NCI-H1092 (cell line): ENCODE measurements at places on chromosomes 12 and 14.
A peak's percentile ranks its signal among the peaks of the same experiment; 100 is the strongest.

GRCh38 chr14:50828721-50829488 is 2.1 kb downstream of the NIN start:
- DNase-seq: no peak

- no peak for DNase-seq
These were observed 18.5 kb upstream of the ALDH2 start for GRCh38 chr12:111748151-111748672.

DNA sequence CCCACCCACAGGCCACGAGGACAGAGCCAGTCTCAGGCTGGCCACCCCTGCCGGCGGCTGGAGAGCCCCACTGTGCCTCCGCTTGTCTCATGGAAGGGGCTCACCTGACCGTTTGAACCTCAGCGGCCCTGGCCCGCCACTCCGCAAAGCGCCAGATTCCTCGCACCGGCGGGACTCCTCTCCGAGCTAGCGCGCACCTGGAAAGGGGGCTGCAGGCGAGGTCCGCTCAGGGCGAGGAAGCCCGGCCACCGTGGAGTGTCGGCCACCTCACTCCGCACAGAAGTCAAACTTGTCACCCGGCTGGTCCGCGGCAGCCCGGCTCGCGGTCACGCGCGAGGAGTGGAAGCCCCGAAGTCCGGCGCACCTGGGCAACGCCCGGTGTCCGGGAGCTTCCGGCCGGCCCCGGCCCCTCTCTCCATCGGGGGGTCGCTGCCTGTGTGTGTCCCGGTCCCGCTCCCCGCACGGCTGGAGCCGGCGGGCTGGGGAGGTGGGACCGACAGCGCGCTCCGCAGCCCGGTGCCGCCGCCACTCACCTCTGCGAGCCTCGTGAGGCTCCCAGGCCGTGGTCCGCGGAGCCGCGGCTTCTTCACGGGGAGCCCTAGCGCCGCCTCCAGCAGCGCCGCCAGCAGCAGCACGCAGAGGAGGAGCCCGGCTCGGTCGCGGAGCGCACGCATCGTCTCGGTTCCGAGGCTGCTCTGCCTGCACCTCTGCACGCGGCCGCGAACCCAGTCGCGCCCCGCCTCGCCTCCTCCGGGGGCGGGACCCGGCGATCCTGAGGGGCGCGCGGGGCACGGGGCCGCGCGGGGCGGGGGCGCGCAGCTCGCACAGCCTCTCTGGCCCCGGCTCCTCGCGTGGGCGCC is at the start of gene ISM2:
ISM2 (minus strand) TSS at position 697 of the 860 bp plus-strand sequence; CDS start at position 674, 23 bp downstream.
- DNase-seq: peak; percentile 48

- no peak for DNase-seq
These were observed 171.5 kb downstream of the NUAK1 start for GRCh38 chr12:105967038-105967776.

DNA sequence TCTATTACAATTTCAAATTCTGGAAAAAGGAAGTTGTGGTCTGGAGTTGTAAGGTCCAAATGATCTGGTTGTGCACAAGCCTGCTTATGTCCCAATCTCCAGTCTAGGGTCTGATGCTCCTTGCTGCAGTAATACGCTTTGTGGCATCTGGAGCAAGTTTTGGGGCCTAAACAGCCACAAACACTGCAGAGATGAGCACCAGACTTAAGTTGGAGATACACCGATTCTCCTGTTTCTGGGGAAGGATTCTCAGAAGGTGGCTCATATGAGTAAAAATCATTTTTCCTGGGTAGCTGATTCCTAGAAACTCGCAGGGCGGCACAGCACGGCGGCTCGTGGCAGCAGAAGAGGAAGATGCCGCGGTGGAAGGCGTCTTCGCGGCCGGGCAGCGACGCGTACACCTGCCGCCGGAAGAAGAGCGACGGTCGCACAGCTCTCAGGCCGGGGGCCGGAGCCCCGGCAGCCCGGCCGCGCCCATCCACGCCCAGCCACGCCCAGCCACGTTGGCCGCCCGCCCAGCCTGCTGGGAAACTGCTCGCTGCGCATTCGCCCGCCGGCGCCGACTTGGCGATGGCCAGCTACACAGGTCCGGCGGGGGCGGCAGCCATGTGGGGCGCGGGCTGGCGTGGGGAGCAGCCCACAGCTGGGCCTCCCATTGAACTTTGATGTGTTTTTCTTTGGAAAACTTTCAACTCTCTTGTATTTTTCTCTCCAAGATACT is 129.0 kb downstream of the ASCL4 start:
- peak; percentile 21 for DNase-seq

DNA sequence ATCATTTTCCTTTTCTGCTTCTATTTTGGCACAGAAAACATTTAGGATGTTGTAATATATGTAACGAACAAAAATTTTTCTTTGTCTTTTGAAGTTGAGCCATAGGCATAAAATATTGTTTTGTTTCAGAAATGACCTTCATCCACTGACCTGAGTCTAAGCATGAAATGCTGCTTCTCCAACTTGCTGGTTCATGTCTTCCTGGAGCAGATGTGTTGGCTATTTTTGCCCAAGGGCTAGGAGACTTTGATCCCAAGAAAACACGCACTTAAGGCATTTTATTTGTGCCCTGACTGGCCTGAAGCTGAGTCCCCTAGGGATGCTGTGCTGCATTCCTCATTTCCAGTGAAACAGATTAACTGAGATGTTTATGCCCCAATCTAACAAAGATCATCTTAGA is 27.2 kb upstream of the ALG10B start:
- no peak for DNase-seq

- DNase-seq: no peak
These were observed 22.5 kb downstream of the CABP1 start for GRCh38 chr12:120662879-120663278.

DNA sequence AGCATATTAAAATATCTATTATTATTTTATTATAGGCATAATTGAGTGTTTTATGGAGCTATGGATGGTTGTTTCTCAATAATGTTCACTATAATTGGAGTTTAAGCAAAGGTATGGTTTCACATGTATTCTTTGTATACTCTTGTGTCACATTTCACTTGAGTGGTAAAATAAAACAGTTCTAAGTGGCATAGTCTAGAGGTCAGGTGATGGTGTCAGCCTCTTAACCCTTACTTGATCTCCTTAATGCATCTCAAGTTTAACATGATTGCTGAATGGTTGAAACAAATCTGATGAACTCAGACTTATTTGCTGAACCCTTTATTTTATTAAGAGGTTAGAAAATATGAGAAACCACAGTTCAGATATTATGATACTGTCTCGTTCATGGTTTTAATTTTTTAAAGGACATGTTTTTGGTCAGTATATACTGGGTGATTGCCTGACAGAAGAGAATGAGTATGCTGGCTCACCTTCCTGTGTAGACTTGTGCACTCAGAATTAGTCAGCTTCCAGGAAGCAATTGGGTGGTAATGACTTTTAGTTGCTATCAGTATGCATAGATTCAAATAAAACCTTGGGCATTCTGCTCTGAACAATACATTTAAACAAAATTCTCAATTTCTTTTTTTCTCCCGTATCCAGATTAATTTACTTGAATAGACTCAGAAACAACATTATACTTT is 464.6 kb downstream of the PCNX1 start:
- DNase-seq: no peak

GRCh38 chr12:117404203-117404853 is 42.9 kb upstream of the NOS1 start:
- no peak for DNase-seq

GRCh38 chr14:63163306-63163705 is 40.9 kb upstream of the RHOJ start:
- no peak for DNase-seq

GRCh38 chr12:79406993-79407392 is 283.8 kb downstream of the PAWR start:
- DNase-seq: no peak
